Glomerular endothelial cell (primary cell): ENCODE measurements at places on chromosomes 3 and 15.

GRCh38 chr3:123373474-123373987 is 75.4 kb downstream of the ADCY5 start:
- DNase-seq: no peak

DNA sequence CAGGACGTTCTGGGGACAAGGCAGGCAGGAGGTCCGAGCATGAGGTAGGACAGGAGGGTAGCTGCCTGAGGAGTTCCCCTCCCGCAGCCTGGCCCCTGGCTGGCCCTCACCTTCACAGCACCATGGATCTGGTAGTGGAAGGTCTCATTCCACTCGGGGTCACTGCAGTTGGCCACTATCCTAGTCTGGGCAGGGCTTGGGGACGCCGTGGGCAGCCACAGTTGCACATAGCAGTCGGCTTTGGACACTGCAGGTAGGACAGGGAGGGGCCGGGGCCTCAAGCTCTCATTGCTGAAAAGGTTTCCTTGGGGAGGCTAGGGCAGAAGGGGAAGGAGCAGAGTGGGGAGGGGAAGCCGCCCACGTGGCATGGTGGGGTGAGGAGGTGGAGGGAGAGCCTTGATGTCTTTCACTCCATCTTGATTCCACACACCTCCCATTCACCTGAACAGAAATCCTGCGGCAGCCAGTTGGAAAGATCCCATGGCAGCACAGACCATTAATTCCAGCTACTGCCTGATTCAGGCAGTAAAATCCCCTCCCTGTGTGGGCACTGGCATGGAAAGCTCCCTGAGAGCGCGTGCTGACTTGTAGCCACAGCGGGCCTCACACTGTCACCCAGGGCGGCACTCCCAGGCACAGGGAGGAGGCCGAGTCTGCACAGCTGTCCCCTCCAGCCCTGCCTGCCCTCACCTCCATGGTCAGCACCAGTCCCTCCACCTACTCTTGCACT is 2.1 kb downstream of the PLA2G4F start:
- DNase-seq: no peak

DNA sequence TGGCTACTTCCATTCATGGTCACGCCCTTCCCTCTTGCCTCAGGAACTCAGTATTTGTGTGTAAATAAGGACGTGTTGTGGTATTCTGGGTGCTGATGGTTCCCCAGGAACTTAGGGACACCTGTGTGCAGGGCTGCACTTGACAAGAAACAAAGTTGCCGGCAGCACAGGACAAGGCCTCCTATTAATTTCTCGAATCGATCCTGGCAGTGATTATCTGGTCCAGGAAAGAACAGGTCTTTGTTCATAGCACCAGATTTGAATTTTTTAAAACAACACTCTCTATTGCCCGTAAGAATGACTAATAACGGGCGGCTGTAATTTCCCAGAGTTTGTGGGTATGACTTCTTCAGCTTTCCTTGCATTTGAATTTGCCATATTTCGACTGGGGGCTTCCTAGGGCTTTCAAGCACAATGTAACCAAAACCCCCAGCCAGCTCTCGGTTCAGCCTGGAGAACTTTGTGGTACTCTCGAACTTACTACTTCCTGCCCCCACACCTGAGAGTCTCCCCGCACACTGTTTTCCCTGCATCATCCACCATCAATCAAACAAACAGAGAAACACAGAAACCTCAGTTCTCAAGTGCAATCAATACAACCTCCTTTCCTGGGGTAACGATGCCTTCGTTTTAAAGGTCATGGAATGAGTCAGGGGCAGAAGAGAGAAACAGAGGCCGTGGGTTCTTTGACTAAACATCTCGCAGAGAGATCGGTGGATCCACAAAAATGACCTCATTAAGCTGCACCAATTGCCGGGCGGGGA is 241.7 kb upstream of the ICE2 start:
- no peak for DNase-seq

GRCh38 chr3:62874711-62875557 is at the start of gene CADPS:
Gene CADPS (minus strand): TSS chr3:62875416. CDS start chr3:62875029, 387 bp downstream.
- DNase-seq: no peak

GRCh38 chr15:70501121-70501727 is 262.1 kb downstream of the UACA start:
- no peak for DNase-seq

- no peak for DNase-seq
These were observed 124.9 kb upstream of the STRIT1 start for GRCh38 chr3:155418407-155418806.

DNA sequence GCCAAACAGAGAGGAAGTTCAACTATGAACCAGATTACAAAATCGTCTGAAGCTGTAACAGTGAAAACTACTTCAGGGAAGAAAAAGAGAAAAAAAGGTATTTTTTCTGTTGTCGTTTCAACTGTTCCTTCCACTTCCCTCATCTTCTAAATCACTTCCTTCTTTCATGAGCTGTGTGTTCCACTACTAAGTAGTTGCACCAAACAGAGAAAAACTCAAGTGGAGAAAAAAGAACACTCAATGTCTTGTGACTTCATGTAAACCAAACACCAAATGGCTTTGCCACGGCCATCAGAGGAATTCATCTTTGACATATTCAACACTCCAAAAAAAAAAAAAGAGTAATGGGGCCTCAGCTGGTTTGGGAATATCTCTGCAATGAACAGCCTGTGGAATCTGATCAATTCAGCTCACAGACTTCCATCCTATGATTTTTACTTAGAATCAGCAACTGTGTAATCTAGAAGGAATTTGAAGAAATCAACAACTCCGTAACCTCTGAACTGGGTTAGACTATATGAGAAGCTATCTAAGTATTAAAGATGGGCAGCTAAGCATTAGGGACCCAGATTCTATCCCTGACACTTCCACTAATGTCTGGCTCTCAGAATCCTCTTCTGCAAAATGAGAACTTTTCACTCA is 47.5 kb upstream of the RNF7 start:
- DNase-seq: no peak
